Stimulated activated naive CD8-positive, alpha-beta T cell treated with anti-CD3 and anti-CD28 coated beads, Interleukin-15, Interleukin-2, amounts not matched to agents 100 U/mL and 50 U/mL, for 24 hours (primary cell): ENCODE measurements at places on chromosomes 6 and 20.

- DNase-seq = no peak
These were observed 204.1 kb upstream of the CNR1 start for GRCh38 chr6:88370127-88370710.

DNA sequence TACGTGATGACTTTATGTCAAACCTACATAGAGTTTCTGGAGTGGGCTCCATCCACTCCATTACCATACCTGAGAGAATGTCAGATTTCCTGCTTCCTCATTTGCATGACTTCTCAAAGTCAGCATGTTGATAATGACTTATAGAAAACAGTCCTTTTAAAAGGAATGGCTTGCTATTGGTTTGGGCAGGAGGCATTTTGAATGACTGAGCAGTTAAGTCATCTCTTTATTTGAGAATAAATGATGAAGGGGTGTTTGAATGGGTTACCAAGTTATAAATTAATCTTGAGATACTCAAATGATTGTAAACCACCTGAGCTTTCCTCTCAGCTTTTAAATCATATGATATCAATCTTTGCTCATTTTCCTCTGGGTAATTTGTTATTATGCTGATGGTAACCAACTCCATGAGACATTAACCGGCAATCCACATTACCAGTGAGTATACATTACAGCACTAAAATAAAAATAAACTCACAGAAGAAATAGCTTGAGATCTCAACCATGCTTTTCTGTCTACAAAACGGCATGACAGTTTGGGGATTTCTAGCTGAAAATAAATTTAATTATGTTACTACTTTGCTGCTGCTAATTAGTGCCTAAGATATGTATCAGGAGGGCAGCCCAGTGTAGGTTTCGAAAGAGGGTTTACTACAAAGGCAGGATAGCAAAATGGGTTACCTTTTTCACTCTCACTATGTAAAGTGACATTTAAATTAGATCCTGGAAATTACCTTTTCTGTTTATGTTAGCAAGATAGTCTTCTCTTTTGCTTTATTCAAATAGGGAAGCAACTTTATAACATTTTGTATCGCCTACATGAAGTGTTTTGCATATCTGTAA is 78.8 kb downstream of the RPS12 start:
- no peak for DNase-seq

DNA sequence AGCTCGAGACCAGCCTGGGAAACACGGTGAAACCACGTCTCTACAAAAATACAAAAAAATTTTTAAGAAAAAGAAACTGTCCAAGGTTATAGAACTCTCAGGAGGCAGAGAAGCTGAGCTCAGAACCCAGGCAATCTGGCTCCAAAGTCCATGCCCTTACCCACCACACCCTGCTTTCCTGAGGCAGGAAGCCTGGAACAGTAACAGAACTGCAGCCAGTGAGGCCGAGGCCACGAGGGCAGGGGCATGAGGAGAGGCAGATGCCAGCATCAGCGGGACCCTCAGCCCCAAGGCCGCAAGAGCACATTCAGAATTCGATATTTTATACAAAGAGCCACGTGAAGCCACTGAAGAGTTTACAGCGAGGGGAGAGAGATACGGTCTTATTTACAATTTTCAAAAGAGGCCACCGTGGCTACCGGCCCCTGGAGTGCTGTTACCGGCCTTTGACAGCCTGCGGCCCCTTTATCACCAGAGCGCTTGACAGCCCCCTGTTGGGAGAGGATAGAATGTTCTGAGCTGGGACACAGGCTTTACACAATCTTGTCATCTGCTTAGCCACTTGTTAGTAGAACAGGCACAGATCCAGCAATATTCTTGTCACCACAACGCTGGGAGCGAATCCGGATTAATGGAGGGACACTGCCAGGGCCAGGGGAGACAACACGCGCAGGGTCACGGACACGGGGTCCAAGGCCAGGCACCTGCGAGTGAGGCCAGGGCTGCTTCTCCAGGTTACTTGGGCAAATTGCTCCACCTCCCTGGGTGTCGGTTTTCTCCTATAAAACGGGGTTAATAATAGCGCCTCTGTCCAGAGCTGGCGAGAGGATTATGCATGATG is 5.6 kb downstream of the SPATA2 start:
- no peak for DNase-seq

DNA sequence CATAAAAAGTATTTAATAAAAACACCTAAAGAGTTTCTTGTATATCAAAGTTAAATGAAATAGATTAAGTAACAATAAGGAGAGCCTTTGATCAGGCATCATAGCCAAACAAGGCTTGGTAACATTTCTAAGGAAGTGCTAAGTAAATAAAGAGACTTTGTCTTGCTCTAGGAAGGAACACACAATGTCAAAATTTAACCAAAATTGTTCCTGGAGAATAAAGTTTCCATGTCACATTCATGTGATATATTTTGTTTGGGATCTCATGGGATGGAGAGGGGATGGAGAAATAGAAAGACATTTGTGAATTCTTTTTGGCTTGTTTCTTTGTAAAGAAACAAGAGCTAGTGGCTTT is 201.9 kb upstream of the DTNBP1 start:
- no peak for DNase-seq

- DNase-seq = no peak
These were observed 196.5 kb downstream of the GMPR start for GRCh38 chr6:16434885-16435284.

DNA sequence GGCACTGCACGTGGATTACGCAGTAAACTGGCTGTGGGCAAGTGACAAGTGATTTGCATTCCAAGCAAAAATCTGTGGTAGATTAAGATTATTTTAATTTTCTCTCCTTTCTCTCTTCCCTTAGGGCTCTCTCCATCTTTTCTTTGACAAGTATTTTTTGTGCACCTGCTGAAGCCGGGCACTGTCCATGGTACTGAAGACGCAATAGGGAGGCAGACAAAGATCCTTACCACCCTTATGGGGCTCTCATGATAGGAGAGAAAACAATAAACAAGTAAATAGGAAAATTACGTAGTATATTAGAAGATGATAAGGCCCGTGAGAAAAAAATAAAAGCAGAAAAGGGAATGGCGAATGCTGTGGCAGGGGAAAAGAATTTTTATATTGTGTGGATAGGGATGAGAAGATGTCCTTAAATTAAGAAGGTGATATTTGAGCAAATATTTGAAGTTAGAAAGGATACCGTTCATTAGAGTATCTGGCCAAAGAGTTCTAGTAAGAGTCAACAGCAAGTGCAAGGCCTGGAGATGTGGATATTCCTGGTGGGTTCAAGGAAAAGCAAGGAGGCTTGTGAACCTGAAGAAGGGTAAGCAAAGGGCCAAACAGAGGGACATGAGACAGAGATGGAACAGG is 146.0 kb downstream of the LAMP5 start:
- peak; percentile 3 for DNase-seq

- no peak for DNase-seq
These were observed 214.3 kb upstream of the MARCKS start for GRCh38 chr6:113642714-113643406.
